ENCODE measurements at places on chromosomes 7 and 10.

- ATAC-seq, result no peak
Measured at GRCh38 chr7:1977876-1978441, 254.8 kb downstream of the MAD1L1 start.

DNA sequence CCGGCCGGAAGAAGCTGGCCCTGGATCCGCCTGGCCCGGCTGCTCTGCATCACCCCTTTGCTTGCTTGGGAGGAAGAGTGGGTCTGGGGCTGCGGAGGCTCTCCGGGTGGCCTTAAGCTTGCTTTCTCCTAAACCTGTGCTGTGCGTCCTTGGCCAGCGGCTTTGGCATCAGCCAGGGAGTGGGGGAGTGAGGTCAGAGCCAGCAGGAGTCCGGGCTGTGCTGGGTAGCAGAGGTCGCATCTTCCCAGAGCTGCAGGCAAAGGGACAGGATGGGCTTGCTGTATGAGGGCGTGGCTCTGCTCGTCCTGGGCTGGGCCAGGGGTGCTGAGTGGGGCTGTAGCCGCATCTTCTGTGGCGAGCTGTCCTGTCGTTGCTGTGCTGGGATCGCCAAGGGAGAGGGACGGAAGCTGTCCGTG is 21.1 kb downstream of the BNIP3 start:
- no peak for ATAC-seq

GRCh38 chr10:4658777-4659176 is 167.2 kb upstream of the AKR1E2 start:
- ATAC-seq, result no peak

GRCh38 chr7:73382934-73383503 is 50.6 kb upstream of the FZD9 start:
- ATAC-seq, result no peak

DNA sequence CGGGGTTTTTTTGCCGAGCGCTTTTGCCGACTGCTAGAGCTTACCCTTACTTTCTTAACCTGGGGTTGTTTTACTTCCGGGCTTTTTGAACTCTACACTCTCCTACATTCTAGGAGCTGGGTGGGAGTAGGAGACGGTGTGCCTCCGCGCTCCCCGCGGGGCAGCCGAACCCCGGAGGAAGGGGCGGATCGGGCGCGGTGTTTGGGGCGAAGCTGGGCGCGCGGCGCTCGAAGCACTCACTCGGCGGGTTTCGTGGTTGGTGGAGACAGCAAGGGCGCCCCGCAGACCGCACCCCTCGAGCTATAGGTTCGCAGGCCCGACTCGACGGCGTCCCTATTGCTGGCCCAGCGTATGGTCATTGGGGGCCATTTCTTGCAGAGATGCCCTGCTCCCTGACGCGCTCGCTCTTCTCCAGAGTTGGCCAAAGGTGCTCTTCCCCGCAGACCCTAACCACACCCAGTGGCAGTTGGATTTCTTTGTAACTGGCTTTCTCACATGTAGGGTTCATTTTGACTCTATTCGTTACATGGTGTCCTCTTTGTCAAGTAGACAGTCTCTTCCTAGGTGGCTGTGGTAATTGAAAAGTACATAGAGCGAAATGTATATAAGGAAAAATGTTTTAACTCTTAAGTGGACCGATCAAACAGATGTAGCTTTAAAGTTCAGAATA is 364 bp downstream of the ZNF518A start:
- peak; percentile 70 for ATAC-seq

- peak; percentile 34 for ATAC-seq
Measured at GRCh38 chr10:4947039-4947634, 16.1 kb upstream of the AKR1C1 start.

- ATAC-seq, result peak; percentile 62
Measured at GRCh38 chr10:69684020-69684980, 54.3 kb downstream of the FAM241B start.

DNA sequence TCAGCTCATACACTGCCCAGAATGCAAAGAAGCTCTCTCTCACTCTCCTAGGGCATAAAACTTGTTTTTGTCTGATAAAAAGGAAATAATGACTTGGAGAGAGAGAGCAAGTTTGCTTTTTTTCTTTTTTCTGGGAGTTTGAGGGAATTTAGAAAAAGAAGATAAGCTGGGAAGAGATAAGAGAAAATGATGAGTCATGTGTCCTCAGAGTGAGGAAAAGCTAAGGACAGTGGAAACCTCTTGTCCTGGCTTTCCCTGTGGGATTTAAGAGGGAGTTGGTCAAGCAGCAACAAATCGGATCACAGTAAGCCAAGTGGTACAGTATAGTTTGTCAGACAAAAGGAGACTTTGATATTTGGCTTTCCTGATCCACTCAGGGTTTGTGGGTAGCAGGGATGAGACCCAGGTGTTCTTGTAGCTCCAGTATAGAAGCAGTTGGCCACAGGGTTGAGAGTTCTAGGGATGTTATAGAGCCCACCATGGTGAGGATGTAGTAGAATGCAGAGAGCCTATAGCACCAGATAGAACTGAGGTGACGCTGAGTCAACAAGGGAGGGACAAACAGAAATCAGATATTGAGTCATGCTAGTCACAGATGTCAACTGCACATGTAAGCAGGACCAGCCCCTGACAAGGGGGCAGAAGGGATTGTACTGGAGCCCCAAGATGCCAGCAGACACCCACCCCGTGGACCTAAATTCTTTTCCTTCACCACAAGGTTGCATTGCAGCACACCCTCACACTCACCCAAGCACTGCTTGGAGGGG is 219.3 kb upstream of the TAC1 start:
- ATAC-seq, result no peak

- ATAC-seq, result no peak
Measured at GRCh38 chr7:115410434-115410820, 488.5 kb downstream of the MDFIC start.

DNA sequence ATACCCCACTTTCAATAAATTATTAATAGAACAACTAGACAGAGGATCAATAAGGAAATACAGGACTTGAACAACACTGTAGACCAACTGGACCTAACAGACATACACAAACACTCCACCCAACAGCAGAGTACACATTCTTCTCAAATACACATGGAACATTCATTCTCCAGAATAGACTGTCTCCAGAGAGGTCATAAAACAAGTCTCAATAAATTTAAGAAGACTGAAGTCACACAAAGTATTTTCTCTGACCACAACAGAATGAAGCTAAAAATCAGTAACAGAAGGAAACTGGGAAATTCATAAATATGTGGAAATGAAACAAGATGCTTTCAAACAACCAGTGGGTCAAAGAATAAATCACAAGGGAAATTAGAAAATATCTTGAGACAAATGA is 119.8 kb downstream of the SMURF1 start:
- no peak for ATAC-seq

DNA sequence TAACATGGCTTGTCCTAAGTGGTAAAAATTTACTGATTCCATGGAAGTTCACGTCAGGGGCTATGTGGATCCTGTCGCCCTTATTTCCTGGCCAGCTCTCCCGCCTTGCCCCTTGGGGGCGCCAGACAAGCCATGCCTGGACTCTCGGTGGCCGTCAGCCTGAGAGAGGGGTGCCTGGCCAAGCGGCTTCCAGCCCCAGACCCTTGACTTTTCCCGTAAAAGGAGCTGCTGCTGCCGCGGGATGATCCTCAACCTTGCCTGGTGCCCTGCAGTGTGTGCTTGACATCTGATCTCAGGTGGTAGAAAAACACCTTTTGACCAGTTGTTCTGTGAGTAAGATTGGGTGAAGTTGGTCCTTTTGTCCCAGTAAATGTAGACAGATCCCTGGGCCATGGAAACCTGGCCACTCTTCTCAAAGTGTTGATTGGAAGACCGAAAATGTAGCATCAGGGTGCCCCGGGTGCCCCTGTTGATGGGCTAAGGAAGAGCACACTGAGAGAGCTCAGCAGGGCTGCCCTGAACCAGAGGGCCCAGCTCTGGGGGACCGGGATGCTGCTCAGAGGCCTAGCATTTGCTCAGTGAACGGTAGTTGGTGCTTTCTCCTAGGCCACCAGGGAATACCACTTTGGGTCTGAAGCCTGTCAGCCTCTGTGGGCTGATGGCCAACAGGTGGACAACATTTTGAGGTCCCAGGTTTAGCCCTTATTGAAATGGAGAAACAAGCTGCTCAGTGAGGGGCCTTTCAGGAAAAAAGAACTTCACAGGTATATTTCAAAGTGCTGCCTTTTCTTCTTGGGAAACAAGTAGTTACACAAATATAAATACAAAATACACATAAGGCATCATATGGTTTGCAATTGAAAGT is 162.5 kb downstream of the LRMDA start:
- ATAC-seq, result no peak

DNA sequence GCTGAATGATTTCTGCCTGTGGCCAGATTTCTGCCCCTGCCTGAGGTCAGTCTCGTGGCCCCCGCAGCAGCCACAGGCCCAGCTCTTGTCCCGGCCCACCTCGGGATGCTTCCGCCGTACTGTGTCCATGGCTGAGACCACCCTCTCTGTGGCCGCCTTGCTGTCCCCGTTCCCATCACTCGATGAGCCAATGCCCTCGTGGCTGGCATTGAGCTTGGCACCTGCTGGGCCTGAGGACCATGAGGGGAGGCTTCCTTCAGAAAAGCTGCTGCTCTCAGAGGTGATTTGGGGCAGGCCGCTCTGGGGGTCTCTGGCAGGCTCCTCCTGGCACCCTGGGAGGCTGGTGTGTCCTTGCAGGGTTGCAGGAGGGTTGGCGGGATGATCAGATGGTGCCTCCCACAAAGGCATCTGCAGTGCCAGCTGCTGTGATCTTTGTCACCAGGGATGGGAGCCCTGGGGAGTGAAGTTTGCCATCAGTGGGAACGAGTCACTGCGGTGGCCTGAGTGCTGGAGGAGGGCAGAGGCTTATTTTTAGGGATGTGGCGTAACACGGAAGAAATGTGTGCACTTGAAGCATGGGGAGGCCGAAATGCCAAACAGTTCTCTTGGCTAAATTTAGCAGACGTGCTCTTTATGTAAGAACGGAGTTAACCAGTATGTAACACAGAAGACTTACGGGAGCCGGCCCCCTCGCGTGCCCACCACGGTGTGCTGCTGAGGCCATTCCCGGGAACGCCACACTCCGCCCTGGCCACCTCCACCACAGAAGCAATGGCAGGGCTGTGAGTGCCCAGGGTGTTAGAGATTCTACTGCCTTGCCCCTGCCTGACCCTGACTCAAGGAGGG is 47.7 kb downstream of the VIPR2 start:
- ATAC-seq, result peak; percentile 66
